ENCODE measurements at places on chromosomes 2 and 18. TPM values are rescaled to one million over a fixed set of nuclear protein-coding genes. Genes with fewer than 3 reads are reported as not detected.

DNA sequence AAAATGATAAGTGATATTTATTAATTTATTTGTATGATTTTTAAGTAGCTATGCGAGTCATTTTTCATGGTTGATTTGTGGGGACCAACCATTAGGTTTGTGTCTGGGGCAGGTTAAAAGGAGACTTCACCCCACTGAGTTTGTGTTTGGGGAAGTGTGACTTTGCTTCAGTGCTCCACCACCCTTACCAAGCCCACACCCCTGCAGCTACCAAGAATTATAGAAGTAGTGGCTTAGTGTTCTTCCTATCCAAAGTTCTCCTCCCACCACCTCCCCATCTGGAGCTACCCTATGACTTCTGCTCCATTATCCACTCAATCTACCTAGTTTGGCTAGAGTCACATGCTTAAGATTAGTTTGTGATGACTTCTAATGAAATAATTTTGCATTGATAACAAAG, 182.1 kb upstream of the ZEB2 start:
- DNase-seq: no peak

DNA sequence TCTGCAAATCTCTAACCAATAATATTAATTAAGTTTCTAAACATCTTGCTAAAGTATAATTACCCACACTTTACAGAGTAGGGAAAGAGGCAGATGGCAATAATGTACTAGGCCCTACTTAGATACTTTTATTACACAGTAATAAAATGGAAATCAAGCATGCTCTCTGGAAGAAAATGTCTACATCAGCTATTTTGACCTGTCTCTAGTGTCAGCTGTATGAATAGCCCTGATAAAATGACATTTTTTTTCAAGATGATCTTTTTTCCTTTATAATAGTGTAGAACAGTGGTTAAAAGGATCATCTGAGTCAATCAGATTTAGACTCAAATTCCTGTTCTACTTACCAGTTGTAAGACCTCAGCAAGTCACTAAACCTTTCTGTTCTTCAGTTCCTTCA, 397.3 kb downstream of the GRB14 start:
- no peak for DNase-seq

DNA sequence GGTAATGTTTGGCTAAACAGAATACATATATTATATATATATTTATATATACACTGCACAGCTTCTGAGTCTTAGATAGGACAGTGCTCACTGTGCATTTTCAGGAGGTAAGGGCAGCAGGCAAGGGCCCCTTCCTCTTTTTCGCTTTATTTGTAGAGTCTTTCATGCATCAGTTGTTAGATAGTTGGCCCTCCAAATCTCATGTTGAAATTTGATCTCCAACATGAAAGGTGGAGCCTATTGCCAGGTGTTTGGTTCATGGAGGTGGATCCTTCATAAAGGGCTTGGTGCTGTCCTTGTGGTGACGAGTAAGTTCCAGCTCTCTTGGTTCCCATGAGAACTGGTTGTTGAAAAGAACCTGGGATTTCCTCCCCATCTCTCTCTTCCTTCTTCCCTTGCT, 48.1 kb downstream of the TSN start:
- DNase-seq: no peak

DNA sequence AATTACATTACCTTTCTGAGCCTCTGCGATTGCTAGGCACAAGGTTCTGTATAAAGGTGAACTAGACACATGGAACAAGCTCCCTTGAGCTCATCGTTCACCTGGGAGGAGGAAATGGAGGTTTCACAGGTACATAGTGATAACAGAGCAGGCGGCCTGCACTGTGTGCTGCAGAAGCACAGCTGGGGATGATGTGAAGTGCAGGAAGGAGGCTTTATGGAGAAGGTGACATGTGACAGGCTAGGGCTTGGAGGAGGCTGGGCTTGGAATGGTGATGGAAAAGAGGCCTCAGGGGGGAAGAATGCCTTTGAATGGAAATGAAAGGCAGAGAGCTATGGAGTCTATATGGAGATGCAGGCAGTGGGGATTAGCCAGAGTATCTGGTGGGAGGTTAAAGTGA, 22.9 kb downstream of the MARCHF4 start:
- no peak for DNase-seq

GRCh38 chr2:98734162-98734561, 3.2 kb upstream of the MGAT4A start:
- no peak for DNase-seq

DNA sequence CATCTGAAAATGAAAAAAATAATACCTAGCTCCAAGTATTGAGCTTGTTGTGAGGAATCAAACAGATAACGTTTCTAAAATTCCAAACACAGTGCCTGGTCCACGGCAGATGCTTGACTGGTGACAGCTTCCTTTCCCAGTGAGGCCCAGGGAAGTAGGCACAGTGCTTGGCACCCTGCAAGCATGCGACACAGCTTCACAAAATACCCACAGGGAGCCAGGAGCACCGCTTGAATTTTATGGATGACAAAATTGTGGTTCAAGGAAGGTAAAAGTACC, 205.1 kb upstream of the TNP1 start:
- no peak for DNase-seq

DNA sequence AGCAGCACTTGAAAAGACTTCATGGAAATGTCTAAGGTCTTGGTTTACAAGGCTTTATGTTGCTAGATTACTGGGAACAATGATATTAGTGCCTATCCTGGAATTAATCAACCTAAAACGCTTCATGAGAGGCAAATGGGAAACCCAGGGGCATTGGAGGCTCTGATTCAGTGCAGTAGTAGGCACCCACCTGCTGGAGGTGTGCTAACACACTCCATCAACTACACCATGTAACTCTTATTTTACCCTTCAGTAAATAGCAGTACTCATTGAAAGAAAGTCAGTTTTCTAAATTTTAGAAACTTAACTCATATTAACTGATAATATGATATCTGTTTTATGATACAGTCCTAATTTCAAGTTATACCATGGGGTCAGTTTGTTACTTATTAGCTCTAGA, 17.4 kb upstream of the HNRNPA3 start:
- DNase-seq: no peak

DNA sequence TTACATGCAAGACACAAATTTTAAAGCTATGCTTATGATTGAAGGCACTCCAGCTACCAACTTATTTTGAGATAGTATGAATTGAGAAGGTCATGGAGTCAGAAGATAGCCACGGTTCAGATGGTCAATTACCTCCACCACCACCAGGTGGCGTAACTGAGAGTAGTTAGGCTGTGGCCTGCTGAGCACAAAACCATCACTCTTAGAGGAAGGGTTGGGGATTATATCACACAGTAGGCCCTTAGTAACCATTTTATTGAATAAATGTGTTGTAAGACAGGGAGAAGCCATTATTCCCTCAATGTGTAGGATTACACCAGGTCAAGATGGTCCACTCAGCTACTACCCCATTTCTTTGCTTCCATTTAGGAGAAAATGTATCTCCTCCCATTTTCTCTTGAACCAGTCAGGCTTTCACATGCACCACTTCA, 18.8 kb downstream of the KLHL41 start:
- peak; percentile 71 for DNase-seq

- DNase-seq: no peak
Observed at GRCh38 chr2:55742996-55743395, 49.4 kb upstream of the PNPT1 start.

DNA sequence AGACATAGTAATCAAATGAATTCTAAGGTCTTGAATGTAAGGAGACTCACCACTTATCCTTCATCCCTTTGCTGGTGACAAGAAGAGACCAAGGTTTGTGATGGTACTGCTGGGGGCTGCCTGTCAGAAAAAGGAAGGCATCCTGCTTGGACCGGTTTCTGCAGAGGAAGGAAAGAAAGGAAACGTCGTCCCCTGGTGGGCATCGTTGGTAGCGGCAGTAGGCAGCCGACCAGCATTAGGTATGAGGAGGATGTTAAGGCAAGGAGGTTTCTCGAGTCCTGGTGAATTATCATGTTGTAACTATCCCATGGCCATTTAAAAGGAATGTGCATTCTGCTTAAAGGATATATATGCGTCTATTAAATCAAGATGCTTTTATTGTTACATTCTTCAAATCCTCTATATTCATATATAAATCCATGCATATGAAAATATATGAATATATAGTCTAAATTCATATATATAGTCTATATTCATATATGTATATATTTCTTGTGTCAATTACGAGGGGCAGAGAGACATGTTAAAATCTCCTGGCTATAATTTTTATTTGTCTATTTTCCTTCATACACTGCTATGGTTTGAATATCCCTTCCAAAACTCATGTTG, 94.4 kb upstream of the TGFA start:
- DNase-seq: peak; percentile 66

Gene ANKRD30BL
- total RNA-seq: not detected

Gene GALNT13
- 0.07 TPM for total RNA-seq

Gene POLR1A
- 35.9 TPM for total RNA-seq

Gene TXNL4A
- total RNA-seq: 101 TPM
